ENCODE measurements at places on chromosomes 3 and 15.
A peak's percentile ranks its signal among the peaks of the same experiment; 100 is the strongest.

- DNase-seq = peak; percentile 66
Observed at GRCh38 chr15:80695099-80695910, at the start of gene ABHD17C. ABHD17C (plus strand) TSS chr15:80695310; CDS start chr15:80695430, 120 bp downstream.

DNA sequence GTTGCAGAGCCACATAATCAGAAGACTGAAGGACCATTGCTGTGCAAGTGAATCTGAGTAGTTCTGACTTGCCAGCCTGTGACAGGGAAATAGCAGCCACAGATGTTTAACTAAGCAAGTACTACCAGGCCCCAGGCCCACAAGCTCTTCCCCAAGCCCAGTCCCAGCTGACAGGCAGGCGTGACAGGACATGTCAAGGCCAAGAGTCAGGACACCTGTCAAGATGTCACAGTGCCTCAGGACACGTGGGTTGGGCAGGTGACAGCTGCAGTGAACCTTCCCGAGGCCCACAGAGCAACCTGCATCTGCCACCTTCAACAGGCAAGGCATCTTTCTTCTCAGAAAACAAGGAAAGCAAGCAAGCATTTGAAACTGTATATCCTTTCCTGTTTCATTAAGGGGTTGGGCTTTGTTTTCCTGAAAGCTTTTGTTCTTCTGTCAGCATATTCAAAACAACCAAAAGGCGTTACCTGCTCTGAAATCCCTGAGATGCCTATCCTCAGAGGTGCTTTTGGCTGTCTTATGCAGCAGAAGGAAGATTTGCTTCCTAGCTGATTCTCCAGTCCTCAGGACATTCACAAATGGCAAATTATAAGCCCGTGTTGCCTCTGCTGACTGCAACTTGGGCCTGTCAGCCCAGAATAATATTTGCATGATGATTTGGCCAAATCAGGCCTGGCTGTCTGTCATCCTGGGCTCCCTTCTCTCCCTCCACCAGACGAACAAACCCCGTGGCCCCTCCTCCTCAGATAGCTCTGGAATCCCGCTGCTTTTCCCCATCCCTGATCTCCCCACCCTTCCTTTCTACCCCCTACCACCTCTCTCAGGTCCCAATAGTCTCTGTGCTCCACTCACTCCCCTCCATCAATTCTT, 171.8 kb upstream of the WNT5A start:
- no peak for DNase-seq

DNA sequence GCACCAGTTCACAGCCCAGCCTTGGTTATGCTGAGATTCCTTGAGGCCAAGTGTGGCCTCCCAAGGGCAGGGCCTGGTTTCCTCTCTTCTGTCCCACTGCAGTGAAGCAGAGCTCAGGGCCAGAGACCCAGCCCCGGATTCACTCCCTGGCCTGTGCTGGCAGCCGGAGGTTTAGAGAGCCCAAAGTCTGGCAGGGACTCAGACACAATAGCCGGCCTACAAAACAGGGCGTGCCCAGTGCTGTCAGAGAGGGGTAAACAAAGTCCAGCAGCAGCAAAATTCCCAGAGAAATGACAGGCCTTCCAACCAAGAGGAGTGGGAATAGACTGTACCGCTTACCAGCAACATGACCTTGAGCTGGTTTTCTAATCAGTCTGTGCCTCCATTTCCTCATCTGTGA, 14.0 kb downstream of the VIPR1 start:
- DNase-seq = no peak

DNA sequence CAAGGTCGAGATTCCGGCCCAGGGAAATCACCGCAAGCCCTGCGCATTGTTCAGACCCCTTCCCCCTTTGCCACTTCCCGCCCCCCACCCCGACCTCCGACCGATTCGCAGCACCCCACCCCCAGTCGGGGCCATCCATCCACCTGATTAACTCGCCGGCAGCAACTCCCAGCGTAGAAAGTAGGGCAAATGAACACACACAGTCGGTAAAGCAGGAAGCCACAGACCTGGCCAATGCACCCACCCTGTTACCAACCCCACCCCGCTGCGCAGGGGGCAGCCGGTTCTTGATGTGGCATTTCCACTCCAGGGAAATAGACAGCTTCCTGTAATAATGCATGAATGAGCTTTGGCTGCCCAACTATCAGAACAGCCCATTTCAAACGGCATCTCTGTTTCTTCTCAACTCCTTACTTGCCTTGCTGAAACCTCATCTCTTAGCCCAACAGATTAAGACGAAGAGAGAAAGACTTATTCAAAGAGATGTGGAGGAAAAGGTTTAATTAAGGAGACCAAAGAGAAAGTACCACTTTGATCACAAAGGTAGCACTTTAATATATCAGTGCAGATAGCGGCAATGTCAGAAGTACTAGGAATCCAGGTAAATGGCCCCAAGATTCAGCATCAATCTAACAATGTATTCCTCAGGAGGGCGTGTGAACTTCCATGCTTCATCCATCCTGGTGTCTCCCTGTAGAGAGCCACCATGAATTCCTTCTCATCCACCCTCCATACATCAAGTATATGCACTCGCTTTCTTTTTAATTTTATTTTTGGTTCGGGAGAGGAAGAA, 1.9 kb downstream of the TNIK start:
- peak; percentile 46 for DNase-seq

DNA sequence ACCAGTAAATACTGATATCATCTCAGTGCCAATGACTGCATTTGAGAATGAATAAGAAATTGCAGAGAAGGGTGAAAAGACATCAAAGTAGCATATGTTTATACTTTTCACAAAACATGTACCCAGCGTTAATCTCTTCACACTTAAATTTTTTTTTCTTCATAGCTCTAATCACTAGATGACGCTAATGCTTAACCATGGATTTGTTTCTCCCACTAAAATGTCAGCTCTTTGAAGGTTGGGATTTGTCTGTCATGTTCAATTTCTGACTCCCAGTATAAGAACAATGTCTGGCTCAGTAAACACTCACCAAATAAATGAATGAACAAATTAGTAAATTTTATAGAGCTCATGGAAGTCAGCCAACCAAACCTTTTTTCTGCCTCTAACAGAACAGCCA, 78.3 kb upstream of the LMCD1 start:
- DNase-seq = no peak

DNA sequence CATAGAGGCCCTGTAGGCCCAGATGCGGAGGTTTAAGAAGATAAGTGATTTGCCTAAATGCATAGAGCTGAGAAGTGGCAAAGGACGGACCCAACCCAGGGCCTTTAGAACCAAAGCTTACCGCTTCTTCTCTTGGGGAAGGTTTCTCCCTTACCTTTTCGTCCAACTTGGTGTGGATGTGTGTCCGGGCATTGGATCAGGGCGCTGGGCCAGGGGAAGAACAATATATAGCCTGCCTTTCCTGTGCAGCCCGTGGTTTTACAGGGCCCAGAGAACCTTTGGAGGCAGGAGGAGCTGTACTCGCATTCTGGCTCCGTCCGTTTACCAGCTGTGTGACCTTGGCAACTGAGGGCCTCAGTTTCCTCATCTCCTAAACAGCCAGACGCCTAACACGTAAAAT, 686 bp upstream of the P3H2 start:
- no peak for DNase-seq

DNA sequence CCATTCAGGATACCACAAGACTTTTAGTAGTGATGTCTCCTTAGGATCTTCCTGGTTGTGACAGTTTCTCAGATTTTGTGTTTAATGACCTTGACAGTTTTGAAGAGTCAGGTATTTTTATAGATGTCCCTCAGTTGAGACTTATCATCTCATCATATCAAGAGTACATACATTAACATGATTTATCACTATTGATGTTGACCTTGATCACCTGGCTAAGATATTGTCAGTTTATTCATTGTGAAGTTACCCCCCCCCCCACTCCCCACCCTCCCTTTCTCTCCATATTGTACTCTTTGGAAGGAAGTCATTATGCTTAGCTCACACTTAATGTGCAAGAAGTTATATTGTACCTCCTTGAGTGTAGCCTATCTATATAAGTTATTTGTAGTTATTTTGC, 42.9 kb downstream of the MGA start:
- DNase-seq = no peak

- DNase-seq = no peak
Observed at GRCh38 chr3:104916971-104917370, 449.7 kb upstream of the ALCAM start.

GRCh38 chr15:56675930-56676329, 57.4 kb downstream of the ZNF280D start:
- DNase-seq = no peak

- no peak for DNase-seq
Observed at GRCh38 chr15:31311735-31312619, 14.7 kb upstream of the KLF13 start.

- DNase-seq = no peak
Observed at GRCh38 chr15:47360305-47360704, 357.0 kb upstream of the SEMA6D start.

DNA sequence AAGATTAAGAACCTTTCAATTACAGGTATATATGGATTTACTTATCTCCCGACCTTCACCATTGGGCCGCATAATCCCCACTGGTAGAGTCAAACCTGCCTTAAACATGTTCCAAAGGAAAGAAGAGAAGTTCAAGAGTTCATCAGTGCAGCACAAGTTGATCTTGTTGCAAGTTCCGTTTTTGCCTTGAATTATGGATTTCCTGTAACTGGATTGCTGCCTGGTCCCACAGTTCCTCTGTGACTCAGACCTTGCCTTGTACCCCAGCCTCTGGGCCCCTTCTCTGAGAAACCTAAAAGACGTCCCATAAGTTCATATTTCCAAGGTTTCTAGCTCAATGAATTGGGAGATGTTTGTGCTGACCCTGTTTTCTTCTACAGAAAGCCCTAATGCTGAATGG, 112.5 kb upstream of the THBS1 start:
- peak; percentile 78 for DNase-seq

DNA sequence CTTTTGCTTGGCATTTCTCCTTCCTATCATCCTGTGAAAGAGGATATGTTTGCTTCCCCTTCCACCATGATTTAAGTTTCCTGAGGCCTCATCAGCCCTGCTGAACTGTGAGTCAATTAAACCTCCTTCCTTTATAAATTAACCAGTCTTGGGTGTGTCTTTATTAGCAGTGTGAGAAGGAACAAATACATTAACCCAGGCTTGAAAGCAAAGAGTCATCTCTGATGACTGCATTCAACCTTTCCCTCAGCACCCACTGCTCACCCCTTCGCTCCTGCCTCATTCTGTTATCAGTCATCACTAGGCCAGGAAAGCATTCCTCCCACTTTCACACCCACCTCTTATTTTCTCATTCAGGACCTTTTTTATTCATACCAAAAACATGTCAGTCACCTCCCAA, 59.6 kb upstream of the CASR start:
- no peak for DNase-seq

- no peak for DNase-seq
Observed at GRCh38 chr3:191414732-191415131, 46.2 kb upstream of the PYDC2 start.

GRCh38 chr3:142218703-142219102, 6.7 kb downstream of the GK5 start:
- DNase-seq = no peak

DNA sequence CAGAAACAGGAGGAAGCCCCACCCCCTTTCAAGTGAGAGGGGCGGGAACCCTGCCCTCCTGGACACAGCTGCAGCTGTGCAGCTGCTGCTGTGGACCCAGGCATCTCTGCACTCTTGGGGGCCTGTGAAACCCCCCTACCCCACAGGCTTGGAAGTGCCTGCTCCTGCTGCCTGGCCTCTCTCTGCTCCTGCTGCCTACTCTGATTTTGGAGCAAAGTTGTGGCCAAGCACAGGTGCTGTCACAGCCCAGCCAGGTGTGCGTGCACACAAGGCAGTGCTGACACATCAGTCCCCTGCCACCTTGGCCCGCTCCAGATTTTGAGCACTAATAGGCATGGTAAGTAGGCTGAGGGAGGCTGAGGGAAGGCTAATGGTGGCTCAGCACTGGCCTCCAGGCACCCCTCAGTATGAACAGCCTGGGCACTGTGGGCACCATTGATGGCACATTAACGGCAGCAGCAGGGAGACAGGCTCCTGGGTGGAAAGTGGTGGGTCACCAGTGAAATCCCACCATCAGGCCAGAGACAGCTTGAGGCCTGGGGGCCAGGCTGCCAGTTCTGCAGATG, 890.9 kb downstream of the GBE1 start:
- no peak for DNase-seq

DNA sequence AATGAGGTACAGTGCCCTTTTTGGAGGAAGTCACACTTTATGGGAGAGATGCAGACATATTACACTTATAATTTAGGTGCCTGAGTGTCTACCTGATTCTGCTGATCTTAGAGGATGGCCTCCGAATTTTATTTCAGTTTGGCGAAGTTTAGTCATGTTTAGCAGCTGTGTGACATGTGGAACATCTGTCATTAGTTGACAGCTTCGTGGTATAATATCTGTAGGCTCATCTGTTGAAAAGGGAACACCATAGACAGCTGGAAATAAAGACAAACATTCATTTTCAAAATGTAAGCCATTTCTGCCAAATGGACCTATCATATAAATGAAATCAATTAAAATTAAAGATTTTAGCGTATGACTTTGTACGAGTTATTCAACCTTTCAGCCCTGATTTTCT, 165.4 kb downstream of the CFAP20DC start:
- no peak for DNase-seq

DNA sequence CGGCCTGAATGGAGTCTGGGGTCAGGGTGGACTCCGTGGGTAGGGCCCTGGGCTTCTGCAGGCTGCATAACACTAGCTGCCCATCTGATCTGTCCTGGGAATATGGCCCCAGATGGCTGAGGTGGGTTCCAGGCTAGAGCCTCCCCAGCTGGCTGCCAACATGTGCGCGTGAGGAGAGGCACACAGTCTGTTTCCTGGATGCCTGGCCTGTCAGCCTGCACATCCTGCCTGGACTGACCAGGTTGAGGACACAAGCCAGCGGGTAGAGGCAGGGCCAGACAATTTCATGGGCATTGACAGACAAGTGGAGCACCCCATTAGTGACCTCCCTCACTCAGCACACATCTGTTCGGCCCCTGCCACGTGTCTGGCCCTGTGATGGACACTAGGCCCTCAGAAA, 29.8 kb upstream of the RPL29 start:
- DNase-seq = no peak

- peak; percentile 76 for DNase-seq
Observed at GRCh38 chr3:193605876-193606275, 12.9 kb downstream of the OPA1 start.

- DNase-seq = peak; percentile 12
Observed at GRCh38 chr3:66236281-66236680, 15.5 kb downstream of the SLC25A26 start.

- DNase-seq = peak; percentile 2
Observed at GRCh38 chr15:25989327-25989726, 126.2 kb upstream of the ATP10A start.

DNA sequence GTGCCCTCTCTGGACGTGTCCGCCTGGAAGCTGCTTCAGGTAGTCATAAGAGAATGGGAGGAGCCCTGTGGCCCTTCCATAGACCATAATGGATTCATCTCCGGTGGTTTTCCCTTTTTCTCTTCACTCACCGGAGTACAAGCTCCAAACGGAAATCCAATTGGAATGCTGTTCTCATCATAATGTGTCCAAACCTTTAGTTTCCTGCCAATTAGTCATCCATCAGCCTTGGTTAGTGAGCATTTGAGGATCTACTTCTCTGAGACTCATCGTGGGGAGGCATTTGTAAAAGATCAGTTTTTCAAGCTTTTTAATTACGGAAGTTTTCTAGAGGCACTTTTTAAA, 34.9 kb downstream of the ABHD2 start:
- no peak for DNase-seq
